Fibroblast of lung (primary cell): ENCODE measurements at places on chromosomes 6 and 20. TPM values are rescaled to one million over a fixed set of nuclear protein-coding genes. Genes with fewer than 3 reads are reported as not detected.

MEI4 gene
- not detected in 2 replicates for polyA plus RNA-seq

- DNase-seq = no peak
Observed at GRCh38 chr20:60240986-60241385, 282.8 kb downstream of the CDH26 start.

DNA sequence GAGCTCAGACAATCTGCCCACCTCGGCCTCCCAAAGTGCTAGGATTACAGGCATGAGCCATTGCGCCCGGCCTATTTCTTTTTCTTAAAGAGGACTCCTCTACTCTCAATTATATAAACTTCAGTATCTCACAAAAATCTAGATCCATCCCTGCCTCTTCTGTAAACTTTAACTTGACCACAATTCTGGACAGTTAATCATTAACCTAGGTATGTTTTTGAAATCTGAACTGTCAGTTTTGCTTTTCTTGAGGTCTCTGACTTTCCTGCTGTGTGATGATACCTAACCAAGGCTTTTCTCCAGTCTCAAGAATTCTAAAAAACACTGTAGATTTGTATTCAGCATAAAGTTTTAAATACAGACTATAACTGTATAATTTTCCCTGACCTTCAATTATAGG lies 388.2 kb upstream of the SYNCRIP start:
- no peak for DNase-seq

DNA sequence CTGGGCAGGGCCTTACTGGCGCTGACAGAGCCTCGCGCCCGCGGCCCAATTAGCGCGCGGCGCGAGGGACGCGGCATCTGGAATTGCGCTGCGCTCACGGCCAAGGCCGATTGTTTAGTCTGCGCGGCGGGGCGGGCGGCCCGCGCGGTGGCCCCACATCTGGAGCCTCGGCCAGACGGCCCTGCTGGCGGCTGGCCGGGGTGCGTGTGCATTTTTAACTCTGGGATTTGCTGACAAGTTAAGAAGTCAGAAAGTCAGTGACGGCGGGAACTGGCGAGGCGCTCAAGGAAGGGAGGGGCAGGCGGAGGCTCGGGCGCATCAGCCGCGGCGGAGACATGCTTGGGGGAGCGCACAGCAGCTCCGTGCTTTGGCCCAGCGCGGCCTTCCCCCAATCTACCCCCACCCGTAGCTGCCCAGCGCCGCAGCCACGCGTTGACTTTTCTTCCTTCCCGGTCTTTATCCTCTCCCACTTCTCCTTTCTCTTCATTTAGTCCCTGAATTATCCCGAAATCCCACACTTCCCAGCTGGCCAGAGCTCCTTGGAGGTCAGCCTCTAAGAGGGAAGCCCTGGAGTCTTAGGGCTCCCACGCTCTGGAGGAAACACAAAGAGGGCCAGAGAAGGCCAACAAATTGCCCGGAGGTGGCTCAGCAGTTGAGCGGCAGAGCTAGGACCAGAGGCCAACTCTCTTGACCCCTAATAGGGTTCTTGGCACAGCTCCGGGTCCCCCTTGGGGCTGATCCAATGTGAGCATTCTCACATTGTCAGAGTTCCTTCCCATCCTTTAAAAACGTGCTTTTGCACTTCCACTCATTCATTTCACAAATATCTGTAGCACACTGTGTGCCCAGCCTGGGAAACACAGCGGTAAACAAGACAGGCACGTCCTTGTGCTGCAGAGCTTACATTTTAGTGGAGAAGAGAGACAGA lies 40.8 kb upstream of the FOXP4 start:
- peak; percentile 90 for DNase-seq

TPBG gene
- polyA plus RNA-seq = 54.6 and 60.6 TPM in 2 replicates

DNMT3B gene
- 1.1 and 1.6 TPM in 2 replicates for polyA plus RNA-seq

DNA sequence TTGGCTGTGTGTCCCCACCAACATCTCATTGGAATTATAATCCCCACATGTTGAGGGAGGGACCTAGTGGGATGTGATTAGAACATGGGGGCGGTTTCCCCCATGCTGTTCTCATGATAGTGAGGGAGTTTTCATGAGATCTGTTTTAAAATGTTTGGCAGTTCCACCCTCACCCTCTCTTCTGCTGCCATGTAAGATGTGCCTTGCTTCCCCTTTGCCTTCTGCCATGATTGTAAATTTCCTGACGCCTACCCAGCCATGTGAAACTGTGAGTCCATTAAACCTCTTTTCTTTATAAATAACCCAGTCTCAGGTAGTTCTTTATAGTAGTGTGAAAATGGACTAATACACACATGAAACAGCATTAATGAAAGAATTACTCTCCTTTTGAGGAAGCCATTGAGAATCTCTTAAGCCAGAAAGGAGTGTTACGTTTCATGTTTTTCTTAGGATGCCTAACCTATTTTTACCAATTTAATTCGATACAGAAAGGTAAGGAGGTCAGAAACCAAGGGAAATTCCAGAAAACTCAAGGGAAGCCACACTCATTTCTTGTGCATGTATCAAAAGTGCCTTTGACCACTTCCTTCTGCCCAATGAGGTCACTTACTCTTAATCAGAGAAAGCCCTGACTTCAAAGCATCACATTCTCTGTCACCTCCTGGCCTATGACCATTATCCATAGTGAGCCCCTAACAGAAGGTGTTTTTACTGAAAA lies 24.7 kb upstream of the HINT3 start:
- DNase-seq = peak; percentile 52
